C1 segment of cervical spinal cord (tissue), 14 donors: ENCODE measurements at places on chromosomes 6 and 20.

- DNase-seq = no peak
Measured at GRCh38 chr6:150251566-150252186, 108.8 kb downstream of the PPP1R14C start.

GRCh38 chr6:47483853-47484546, 6.4 kb downstream of the CD2AP start:
- no peak for DNase-seq

GRCh38 chr6:166767230-166767629, 140.2 kb upstream of the RPS6KA2 start:
- no peak for DNase-seq

DNA sequence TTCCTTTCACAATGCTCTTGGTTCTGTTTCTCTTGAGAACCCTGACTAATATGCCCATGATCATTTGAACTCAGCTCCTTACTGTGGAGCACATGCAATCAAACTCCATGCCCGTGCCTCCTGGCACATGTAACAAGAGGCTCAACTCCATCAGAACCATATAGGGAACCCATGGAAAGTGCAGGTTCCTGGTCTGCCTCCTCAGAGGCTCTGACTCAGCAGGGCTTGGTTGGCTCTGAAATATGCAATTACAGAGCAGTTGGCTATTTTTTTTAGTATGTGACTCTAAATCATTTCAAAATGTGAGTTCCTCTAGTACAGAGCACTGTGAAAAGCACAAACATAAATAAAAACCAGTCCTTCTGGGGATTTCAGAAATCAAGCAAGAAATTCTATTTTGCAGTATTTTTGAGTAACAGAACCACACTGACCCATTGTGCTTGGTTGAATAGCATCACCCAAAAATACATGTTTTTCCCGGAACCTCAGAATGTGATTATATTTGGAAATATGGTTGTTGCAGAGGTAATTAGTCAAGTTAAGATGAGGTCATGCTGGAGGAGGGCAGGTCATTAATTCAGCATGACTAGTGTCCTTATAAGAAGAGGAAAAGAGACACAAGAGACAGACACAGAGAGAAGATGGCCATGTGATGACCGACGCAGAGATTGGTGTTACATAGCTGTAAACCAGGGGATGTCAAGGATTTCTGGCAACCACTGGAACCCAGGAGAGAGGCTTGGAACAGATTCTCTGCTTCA, 13.2 kb upstream of the MAP3K4 start:
- no peak for DNase-seq

DNA sequence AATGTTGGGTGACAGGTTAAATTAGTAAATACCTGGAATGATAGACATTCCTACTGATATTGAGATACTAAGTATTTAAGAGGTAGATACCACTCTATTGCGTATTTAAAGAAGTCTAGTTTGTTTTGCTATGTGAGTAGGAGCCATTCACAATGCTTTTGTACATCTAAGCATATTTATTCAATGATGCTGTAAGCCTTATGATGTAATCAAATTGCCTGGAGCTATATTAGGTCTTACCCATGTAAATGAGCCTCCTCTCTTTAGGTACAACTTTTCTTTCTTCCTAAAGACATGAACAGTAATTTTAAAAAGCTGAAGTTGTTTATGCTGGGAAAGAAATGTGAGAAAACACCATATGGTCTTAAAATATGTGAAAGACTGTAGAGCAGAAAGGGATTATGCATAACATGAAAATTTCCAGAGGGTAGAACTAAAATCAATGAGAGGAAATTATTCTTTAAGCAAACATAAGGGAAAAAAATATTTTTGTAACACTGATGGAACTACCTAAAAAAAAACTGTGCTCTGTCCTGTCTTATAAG, 526.7 kb downstream of the EPHA7 start:
- no peak for DNase-seq

DNA sequence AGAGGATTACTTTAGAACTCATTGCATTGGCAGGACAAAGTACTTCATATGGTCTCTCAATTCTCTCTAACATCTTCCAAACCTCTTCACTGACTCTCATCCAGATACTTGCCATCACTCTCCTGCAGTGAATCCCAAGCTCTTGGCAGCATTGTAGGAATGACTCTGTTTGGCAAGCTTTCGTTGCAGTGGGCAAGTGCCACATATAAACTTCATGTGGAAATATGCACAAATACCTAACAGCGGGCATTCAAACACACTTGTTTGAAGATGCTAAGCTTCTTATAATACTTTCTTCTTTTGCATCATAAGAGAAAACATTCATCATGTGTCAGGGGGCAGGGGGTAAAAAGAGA, 86.2 kb upstream of the F13A1 start:
- DNase-seq = no peak

- no peak for DNase-seq
Measured at GRCh38 chr6:167962711-167963110, 34.8 kb upstream of the KIF25 start.

- no peak for DNase-seq
Measured at GRCh38 chr6:132927713-132928112, 113.3 kb downstream of the RPS12 start.

- no peak for DNase-seq
Measured at GRCh38 chr6:42078386-42078785, 28.1 kb downstream of the TAF8 start.

DNA sequence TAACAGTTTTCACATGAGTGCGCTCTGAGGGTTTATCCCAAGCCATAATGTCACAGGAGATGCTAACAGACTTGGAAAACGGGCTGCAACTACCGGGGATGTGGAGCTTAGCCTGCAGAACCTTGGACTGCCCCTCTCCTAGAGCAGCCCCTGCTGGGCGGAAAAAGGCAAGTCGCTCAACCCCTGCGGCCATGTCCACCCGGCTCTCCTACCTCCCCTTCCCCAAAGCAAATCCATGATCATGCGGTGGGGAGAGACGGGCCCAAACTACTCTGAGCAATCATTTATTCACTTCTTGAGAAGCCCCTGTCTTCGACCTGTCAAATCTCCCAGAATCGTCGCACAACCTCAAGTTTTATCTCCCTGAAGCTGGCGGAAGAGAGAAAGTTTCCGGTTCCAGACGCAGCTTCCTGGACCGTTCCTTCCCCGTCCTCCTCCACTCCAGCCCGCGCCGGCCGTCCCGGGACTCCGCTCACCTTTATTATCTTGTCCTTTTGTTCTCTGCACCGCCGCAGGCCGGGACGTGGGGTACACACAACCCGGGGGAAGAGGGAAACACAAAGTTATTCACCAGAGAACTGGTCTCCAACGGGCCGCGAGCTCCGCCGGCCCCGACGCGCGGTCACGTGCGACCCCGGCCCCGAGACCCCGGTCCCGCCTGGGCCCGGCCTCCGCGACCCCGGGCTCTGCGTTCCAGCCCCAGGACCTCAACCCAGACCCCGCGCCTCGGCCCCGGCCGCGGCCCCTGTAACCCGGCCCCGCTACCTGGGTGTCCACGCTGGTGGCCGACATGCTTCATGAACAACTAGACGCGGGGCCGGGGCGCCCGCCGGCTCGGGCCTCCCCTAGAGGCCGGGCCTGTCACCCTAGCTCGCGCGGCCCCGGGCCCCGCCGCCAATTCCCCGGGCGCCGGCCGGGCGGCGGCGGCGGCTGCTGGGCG, 560 bp downstream of the YTHDF1 start:
- no peak for DNase-seq

GRCh38 chr6:33430991-33431879, 11.4 kb downstream of the SYNGAP1 start:
- DNase-seq = peak; percentile 59

DNA sequence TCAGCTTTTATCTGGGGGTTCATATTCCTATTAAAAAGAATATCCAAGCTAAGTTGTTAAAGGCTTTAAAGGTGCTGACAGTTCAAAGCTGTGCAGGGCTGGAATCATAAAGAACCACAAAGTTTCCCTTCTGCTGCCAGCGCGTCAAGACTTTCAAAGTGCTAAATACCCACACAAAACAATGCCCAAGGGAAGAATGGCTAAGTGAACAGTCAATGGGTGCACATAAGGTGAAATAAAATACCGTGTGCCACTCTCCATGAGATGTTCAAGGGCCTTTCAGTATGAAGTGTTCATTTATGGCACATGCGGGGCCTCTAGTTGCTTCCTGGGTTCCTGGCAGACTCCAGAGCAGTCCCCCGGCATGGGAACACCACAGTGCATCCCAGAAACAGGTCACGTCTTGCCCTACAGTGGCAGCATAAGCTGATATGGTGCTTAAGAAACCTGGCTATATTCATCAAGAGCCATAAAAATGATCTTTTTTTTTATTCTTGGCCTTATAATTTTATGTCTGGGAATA, 14.1 kb downstream of the TXNDC5 start:
- no peak for DNase-seq

DNA sequence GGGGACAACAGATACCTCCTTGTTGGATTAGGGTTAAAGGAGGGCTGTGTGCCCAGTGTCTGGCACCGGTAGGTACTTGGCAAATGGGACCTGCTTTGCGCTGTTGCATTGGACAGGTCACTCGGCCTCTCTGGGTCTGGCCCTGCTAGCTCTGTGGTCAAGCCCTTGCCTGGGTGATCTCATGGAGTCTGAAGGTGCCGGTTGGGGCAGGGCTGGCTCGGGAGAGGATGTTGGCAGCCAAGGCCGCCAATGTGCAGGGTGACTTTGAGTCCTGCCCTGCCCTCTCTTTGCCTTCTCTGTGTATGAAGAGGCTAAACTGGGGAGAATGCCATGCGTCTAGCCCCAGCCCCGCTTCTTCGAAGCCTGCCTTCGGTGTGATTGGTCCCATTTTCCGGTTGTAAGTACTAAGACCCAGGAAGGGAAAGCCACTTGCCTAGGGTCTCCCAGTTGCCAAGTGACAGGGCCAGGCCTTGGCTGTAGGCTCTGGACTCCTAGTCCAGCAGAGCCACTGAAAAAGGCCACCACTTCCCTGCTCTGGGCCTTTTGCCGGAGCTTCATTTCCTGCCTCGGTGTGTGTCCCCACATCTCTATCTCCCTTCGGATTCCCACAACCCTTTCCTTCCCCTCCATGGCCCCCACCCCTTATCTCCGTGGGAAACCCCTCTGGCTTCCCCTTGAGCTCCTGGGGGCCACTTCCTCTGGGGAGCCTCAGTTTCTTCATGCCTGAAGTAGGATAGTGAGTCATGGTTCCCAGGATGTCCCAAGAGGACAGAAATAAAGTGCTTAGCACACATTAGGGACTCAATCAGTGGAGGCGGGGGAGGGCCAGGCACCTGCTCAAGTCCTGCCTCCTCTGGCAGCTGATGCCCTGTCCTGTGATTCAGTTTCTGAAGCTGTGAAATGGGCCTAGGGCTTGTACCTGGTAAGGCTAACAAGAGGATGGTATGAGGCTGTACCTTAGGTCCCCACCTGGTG, 3.9 kb downstream of the SRC start:
- no peak for DNase-seq

DNA sequence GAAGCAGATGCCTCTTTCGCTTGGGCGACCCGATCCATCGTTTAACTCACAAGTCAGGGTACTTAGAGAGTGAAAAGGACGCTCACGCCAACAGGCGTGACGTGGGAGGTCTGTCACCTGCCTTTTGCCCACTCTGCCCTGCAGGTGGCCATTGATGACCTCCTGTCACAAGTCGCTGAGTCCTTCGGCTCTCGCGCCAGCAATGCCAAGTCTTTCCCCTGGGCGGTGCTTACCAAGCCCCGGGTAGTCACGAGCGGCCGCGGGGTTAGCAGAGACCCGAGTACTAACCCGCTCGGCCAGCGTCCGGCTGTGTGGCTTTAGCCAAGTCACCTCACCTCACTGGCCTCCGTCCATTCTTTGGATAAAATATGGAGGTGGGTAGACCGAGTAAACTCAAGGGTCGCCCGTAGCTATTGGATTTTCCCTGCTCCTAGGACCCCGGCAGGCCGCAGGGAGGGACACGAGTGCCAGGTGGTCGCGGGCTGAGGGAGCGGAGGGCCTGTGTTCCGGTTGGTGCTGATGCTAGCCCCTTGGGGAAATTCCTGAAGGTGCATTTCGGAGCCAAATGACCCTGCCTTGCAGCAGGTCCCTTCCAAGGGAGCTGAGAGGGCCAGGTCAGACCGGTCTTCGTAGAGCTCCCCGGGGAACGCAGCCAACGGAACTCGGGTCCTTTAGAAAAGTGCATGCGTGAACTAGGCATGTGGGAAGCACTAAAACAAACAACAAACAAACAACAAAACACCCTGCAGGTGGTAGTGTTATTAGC, 668 bp downstream of the PKIB start:
- DNase-seq = peak; percentile 15

DNA sequence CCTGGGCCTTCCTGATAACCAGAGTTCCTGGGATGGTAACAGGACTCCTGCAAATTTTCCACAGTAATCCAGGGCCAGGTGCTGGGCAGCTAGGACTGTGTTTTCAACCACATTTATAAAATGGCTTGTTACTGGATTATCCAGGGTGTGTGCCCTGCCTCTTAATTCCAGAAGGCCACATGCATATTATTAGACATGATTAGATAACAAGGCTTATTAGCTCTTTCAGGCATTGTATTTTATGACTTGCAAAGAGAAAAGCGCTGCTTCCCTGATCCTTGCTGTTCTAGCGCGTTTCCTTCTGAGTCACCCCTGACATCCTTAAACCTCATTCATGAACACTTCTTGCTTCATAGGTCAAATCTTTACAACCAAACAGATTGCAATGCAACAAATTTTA, 208.6 kb downstream of the UST start:
- DNase-seq = no peak

DNA sequence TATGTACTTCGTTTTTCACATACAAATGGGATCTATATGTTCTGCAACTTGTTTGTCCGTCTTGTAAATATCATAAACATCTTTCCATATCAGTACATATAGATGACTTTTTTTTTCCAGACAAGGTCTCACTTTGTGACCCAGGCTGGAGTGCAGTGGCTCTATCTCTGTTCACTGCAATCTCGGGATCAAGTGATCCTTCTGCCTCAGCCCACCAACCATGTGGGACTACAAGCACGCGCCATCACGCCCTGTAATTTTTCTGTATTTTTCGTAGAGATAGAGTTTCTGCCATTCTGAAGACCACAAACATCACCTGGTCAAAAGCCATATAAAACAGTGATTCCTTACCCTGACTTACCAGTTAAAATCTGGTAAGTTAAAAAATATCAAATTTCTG, 37.7 kb upstream of the SYNCRIP start:
- DNase-seq = no peak

- no peak for DNase-seq
Measured at GRCh38 chr6:73515204-73515655, 5.6 kb downstream of the EEF1A1 start.

- no peak for DNase-seq
Measured at GRCh38 chr6:111711476-111711875, 105.8 kb upstream of the TRAF3IP2 start.

- DNase-seq = no peak
Measured at GRCh38 chr6:18324706-18325042, 60.3 kb upstream of the DEK start.

GRCh38 chr20:14344746-14345145, 7.3 kb upstream of the FLRT3 start:
- no peak for DNase-seq

GRCh38 chr6:128827675-128828464, 55.1 kb upstream of the LAMA2 start:
- no peak for DNase-seq

DNA sequence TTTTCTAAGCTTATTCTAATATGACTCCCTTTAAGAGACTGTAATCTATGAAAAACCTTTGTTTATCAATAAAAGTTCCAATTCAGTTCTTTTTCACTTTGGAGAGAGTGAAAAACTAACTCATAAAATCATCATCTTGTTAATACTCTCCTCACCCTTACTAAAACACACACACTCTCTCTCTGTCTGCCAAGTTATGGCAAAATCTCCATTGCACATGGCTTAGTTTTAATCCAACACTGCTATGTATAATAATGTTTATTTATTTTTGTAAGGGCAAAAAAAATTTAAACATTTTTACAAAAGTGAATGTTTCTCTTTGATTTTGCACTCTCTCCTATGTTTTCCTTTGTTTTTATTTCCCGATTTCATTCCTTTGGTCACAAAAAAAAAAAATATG, 253.2 kb downstream of the BMP7 start:
- no peak for DNase-seq

- DNase-seq = no peak
Measured at GRCh38 chr20:1377984-1378734, 14.7 kb downstream of the FKBP1A start.
